Mesenchymal stem cell (in vitro differentiated cells and primary cell): ENCODE measurements at places on chromosomes 16 and 17.

DNA sequence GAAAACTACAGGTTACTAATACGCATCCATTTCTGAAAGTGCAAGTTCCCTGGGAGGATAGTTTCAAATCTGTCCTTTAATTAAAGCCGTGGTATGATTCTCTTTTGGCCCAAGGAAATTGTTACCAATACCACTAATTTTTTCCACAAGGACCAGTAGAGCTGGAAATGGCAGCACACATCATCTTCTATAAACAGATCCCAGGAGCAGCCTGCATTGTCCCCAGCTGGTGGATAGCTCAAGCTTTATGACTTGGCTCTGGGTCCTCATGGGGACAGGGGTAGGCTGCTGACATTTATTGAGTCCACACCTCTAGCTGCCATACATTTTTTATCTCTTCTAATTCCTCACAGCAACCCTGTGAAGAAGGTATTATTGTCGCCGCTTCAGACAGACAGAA, 35.8 kb upstream of the BHLHA9 start:
- no peak overlapping the region for H3K27ac ChIP-seq
- no peaks in the 10 kb centered on the region for H3K36me3 ChIP-seq
- peaks cover 18% of the 10 kb centered on the region for H3K27me3 ChIP-seq
- H3K4me1 ChIP-seq, result peaks cover 9% of the 10 kb centered on the region

DNA sequence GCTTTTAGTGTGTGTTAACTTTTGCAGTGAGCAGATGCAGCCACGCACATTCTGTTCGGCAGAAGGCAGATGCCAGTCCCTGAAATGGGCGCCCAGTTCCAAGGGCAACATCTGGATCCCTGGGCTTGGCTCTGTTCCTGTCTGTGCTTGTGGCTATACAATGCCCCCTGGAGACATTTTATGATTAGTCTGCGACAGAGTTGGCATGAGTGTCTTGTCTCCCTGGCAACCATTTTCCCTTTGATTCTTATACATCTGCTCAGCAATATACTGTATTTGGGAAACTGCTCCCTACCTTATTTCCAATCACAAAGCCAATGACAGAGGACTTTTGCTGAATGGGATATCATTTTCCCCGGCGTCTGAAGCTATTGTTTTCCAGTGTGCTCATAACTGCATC, 1629.5 kb upstream of the GOT2 start:
- H3K27ac ChIP-seq, result no peak overlapping the region
- no peak for DNase-seq
- H3K36me3 ChIP-seq, result no peaks in the 10 kb centered on the region
- no peaks in the 10 kb centered on the region for H3K4me1 ChIP-seq

GRCh38 chr16:54006693-54007092, 279.9 kb downstream of the IRX3 start:
- H3K4me1 ChIP-seq, result no peaks in the 10 kb centered on the region
- no peaks in the 10 kb centered on the region for H3K36me3 ChIP-seq
- H3K27me3 ChIP-seq, result no peaks in the 10 kb centered on the region
- no peak overlapping the region for H3K27ac ChIP-seq

DNA sequence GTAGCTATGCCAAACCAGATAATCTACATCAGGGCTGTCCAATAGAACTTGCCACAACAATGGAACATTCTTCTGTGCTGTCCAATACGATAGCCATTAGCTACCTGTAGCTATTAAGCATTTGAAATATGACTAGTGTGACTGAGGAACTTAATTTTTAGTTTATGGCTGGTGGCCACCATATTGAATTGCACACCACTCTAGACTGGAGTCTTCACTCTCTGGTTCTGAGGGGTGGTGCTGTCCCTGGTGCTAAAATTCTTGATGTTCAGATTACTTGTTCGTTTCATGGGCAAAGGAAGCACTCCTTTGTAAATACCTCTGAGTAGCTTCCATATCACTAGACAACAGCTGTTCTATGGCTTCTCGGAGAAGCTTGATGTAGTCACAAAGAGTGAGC, 296.6 kb downstream of the NPIPA8 start:
- H3K36me3 ChIP-seq, result no peaks in the 10 kb centered on the region
- H3K4me3 ChIP-seq, result no peak overlapping the region
- no peak for DNase-seq
- H3K4me1 ChIP-seq, result no peaks in the 10 kb centered on the region

DNA sequence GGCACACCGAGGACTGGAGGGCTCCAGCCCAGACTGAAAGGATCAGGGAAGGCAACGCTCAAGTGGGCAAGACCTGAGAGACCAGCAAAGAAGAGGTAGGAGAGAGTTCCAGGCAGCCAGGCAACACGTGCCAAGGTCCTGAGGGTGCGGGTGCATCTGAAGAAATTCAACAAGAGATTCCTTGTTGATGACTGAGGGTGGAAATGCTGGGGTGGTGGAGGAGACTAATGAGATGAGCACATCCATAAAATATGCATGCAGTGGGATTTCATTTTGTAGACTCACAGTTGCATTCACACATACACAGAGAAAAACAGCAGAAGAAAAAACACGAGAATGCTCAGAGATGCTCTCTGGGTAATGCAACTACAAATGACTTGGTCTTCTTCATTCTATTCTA, 154.8 kb upstream of the FOXF1 start:
- H3K4me1 ChIP-seq, result peaks cover 2% of the 10 kb centered on the region
- H3K27ac ChIP-seq, result no peak overlapping the region
- no peak overlapping the region for H3K4me3 ChIP-seq
- H3K27me3 ChIP-seq, result peaks cover 60% of the 10 kb centered on the region

DNA sequence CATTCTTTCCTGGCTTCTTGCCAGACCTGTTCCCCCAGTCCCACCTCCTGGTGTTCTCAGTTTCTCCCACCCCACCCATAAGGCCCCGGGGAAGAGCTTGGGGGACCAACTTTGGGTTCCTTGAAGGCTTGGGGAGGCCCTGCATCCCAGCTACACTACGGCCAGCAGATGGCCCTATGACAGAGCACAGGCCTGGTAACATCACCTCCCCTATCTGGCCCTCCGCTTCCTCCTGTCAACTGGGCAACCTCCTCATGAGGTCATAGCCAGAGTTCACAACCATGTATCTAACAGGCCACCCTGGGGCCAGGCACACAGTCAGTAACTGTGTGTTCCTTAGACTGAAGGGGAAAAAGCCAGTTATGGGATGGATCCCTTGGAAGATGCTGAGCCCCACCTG, 31.4 kb downstream of the MYO15A start:
- no peak overlapping the region for H3K27ac ChIP-seq
- peaks cover 25% of the 10 kb centered on the region for H3K27me3 ChIP-seq
- H3K4me3 ChIP-seq, result no peak overlapping the region
- DNase-seq, result peak; percentile 26
- no peaks in the 10 kb centered on the region for H3K36me3 ChIP-seq

GRCh38 chr17:45768000-45768399, 16.1 kb upstream of the CRHR1 start:
- no peaks in the 10 kb centered on the region for H3K36me3 ChIP-seq
- H3K4me3 ChIP-seq, result no peak overlapping the region
- H3K27ac ChIP-seq, result no peak overlapping the region

- DNase-seq, result no peak
- H3K27me3 ChIP-seq, result peaks cover 34% of the 10 kb centered on the region
- H3K4me1 ChIP-seq, result no peaks in the 10 kb centered on the region
- H3K27ac ChIP-seq, result no peak overlapping the region
These were observed 2.3 kb downstream of the UNC45B start for GRCh38 chr17:35149941-35150340.

DNA sequence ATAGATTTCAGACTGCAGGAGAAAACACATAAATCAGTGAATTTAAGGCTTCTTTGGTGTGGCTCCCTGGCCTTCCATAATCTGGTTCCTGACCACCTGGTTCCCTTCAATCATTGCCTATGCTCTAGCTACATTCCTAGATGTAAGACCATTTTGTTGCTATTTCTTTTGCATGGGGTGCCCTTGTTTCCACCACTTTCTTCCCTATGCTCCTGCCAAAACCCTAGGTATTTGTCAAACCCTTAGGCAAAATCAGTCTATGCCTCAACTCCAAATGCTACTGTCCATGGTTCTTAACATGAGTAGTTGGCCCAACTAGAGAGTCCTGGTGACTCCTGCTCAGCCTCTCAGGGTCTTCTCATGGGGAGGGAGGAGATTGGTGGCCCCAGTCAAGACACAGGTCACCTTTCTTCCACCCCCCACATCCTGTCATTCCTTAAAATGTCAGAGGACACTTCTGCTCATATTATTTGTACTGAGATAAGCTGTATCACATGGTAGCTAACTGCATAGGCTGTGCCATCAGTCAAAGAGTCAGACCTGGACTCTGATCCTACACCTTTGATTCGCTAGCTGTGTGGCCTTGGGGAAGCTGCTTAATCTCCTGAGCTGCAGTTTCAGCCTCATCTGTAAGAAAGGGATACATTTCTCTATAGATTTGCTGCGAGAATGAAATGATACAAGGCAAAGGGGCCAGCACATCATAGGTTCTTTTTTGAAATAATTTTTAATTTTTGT, 15.0 kb downstream of the ACSM5 start:
- H3K27ac ChIP-seq, result no peak overlapping the region
- H3K36me3 ChIP-seq, result no peaks in the 10 kb centered on the region
- no peaks in the 10 kb centered on the region for H3K27me3 ChIP-seq
- no peak for DNase-seq
- no peak overlapping the region for H3K4me3 ChIP-seq

DNA sequence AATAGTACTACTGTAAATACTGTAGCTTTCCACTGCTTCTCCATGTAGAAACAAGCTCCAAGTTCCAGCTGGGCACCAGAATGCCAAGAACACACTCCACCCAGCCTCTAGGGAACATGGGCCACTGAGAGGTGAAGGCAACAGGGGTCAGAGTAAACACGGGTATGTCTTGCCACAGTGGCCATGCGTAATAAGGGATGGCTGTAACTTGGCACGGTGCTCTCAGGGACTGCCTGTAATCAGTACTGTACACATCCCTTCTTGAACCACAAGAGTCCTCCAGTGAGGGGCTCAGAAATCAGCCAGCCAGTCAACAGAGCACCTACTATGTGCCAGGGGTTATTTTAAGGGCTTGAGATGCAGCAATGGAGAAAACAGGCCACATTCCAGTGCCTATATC, 10.8 kb downstream of the LRRC59 start:
- H3K4me3 ChIP-seq, result no peak overlapping the region
- DNase-seq, result no peak
- no peaks in the 10 kb centered on the region for H3K27me3 ChIP-seq

GRCh38 chr17:55660178-55660886, 62.3 kb downstream of the TMEM100 start:
- H3K4me1 ChIP-seq, result no peaks in the 10 kb centered on the region
- no peaks in the 10 kb centered on the region for H3K36me3 ChIP-seq
- H3K4me3 ChIP-seq, result peak overlapping the region; percentile 12
- DNase-seq, result peak; percentile 83

DNA sequence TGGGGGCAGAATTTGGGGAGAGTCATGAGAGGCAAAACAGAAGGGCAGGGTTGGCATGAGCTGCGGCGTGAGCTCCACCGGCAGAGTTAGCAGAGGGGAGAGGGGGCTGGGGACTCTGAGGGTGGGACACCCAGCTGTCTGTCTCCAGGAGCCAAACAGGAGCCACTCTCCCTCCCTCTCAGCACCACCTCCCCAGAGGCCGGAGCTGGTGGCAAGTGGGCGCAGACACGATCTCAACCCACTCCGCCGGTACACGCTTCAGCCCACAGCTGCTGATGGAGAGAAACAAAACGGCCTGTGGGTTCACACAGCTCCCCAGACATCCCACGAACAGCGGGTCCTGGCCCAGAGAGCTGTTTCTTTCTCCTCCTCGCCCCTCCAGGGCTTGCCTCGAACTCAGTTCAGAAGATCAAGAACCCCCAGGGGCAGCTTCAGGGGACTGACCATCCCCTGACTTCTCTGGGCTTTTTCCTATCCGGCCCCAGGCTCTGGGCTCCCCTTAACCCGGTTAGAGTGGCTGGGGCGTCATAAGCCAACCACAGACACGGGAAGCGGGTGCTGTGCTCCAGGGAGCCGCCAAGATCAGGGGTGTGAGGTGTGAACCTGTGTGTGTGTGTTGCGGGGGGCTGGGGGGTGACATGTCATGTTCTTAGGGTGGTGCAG, 7.6 kb downstream of the RHBDF2 start:
- H3K27ac ChIP-seq, result peak overlapping the region; percentile 95
- H3K36me3 ChIP-seq, result no peaks in the 10 kb centered on the region
- peaks cover 24% of the 10 kb centered on the region for H3K27me3 ChIP-seq
- DNase-seq, result no peak
- H3K4me3 ChIP-seq, result no peak overlapping the region

- H3K4me1 ChIP-seq, result peaks cover 14% of the 10 kb centered on the region
- H3K36me3 ChIP-seq, result no peaks in the 10 kb centered on the region
- H3K27me3 ChIP-seq, result no peaks in the 10 kb centered on the region
- no peak overlapping the region for H3K4me3 ChIP-seq
- DNase-seq, result peak; percentile 44
These were observed 41.3 kb downstream of the ERCC4 start for GRCh38 chr16:13961099-13961811.

GRCh38 chr17:68182940-68183551, 64.8 kb upstream of the AMZ2 start:
- peaks cover 5% of the 10 kb centered on the region for H3K36me3 ChIP-seq
- DNase-seq, result no peak
- peaks cover 14% of the 10 kb centered on the region for H3K4me1 ChIP-seq
- no peak overlapping the region for H3K27ac ChIP-seq
- H3K4me3 ChIP-seq, result no peak overlapping the region

- no peak for DNase-seq
- H3K4me1 ChIP-seq, result peaks cover 35% of the 10 kb centered on the region
- no peak overlapping the region for H3K27ac ChIP-seq
- H3K36me3 ChIP-seq, result peaks cover 44% of the 10 kb centered on the region
These were observed 161.4 kb upstream of the CHMP6 start for GRCh38 chr17:80830020-80830780.

DNA sequence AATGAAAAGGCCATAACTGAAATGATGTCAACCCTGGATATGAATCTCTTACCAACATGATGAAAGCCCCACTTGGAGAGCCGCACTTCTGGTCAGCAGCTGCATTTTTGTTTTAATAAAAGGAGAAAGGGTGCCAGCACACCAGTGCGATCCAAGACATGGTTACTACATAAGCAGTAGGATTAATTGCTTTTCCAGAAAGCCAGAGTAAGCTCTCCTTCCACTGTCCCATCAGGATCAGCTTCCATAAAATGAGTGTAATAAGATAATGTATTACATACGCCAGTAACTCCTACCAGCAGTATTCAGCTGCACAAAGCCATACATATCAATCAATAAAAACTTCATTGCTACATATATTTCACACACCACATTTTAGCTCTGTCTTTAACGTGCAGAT, 26.3 kb upstream of the NACA2 start:
- peaks cover 26% of the 10 kb centered on the region for H3K27me3 ChIP-seq
- no peak overlapping the region for H3K4me3 ChIP-seq
- H3K27ac ChIP-seq, result no peak overlapping the region
- no peaks in the 10 kb centered on the region for H3K4me1 ChIP-seq
- DNase-seq, result no peak

DNA sequence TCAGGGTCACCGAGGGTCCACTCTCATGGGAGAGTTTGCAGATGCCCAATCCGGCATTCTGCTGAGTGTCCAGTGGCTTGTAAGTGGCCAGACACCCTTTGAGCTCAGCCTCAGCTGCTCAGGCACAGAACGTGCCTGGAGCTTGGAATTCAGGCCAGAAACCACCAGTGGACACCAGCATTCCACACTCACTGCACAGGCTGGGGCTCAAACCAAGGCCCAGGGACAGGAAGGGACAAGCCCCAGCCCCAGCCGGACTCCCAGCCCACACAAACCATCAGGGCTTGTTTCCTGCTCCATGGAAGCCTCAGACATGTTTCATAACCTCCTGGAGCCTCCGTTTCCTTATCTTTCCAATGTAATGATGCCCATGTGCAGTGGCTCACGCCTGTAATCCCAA, 5.0 kb upstream of the NPRL3 start:
- H3K4me1 ChIP-seq, result peaks cover 3% of the 10 kb centered on the region
- no peaks in the 10 kb centered on the region for H3K36me3 ChIP-seq
